A549 (cell line): ENCODE measurements at places on chromosomes 5 and 9.

- DNase-seq, result no peak
Measured at GRCh38 chr9:122056484-122056883, 36.6 kb downstream of the TTLL11 start.

DNA sequence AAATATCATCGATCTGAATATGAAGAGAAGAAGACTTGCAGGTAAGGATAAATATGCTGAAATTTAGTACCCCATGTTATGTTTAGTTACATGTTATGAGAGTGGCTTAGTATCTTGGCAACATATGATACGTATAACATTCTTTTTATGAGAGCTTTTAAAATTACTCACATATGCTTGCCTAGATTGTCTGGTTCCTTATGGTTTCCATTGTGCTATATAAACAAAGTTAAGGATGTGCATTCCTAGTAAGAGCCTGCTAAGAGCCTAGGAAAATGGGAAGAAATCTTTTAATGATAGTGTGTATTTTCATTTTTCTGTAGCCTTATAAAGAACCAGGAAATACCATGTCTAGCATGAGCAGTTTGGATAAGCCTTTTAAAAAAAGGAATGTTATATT lies 112.0 kb upstream of the KCNN2 start:
- DNase-seq, result no peak

DNA sequence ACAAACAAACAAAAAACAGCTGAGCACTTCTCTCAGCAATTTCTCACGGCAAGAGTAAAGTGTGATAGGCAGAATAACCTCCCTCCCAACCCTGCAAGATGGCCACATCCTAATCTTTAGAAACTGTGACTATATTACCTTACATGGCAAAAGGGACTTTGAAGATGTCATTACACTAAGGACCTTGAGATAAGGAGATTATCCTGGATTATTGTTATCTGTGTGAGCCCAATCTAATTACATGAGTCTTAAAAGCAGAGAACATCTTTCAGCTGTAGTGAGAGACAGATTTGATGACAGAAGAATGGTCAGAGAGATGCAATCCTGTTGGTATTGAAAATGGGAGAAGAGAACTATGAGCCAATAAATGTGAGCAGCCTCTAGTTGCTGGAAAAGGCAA lies 347.9 kb downstream of the CDH9 start:
- DNase-seq, result no peak

- no peak for DNase-seq
Measured at GRCh38 chr5:148927307-148927946, 101.0 kb downstream of the ADRB2 start.

GRCh38 chr5:150246429-150246828 lies 43.1 kb downstream of the CAMK2A start:
- DNase-seq, result no peak

- DNase-seq, result no peak
Measured at GRCh38 chr5:118121258-118121657, 867.1 kb downstream of the DTWD2 start.

- peak; percentile 92 for DNase-seq
Measured at GRCh38 chr5:169592937-169593650, 9.5 kb downstream of the SPDL1 start.
